ENCODE measurements at places on chromosomes 7 and 10. TPM values are rescaled to one million over a fixed set of nuclear protein-coding genes. Genes with fewer than 3 reads are reported as not detected.

DNA sequence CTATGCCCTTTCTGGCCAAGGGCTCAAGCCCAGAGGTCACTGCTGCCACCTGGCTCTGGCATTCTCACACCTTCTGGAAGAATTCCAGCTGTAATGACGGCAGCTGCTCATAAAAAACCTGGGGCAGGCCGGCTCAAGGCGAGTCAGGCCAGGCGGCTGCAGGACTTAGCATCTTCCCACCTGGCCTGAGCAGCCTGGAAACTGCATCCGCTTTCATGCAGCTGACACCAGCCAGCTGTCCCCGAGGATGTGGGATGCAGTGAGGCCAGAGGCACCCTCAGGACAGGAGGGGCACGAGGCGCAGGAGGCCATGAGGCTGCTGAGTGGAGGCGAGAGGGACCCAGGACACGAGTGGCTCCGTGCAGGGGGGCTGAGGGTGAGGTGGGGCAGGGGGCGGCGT, 47.5 kb upstream of the ADGRA1 start:
- no peak for DNase-seq

GRCh38 chr7:135597926-135598305, 40.2 kb downstream of the NUP205 start:
- DNase-seq, result no peak

MAGI2 gene
- total RNA-seq, result 4.5 TPM

HOXA9 gene
- total RNA-seq, result not detected

DNA sequence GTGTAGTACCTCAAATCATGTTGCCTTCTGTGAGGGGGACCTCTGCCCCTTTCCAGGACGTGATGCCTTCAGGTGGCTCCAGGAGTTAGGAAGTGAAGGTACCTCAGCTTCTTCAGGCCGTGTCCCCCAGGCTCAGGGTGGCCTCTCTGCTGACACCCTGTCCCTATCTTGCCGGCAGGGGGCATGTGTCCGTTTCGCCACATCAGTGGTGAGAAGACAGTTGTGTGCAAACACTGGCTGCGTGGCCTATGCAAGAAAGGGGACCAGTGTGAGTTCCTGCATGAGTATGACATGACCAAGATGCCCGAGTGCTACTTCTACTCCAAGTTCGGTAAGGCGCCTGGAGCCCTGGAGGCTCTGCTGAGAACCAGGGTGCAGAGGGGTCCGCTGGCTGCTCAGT, 9.2 kb downstream of the CPSF4 start:
- DNase-seq, result no peak

ARHGEF5 gene
- total RNA-seq, result 0.80 TPM

RASA4B gene
- 5.7 TPM for total RNA-seq

DNA sequence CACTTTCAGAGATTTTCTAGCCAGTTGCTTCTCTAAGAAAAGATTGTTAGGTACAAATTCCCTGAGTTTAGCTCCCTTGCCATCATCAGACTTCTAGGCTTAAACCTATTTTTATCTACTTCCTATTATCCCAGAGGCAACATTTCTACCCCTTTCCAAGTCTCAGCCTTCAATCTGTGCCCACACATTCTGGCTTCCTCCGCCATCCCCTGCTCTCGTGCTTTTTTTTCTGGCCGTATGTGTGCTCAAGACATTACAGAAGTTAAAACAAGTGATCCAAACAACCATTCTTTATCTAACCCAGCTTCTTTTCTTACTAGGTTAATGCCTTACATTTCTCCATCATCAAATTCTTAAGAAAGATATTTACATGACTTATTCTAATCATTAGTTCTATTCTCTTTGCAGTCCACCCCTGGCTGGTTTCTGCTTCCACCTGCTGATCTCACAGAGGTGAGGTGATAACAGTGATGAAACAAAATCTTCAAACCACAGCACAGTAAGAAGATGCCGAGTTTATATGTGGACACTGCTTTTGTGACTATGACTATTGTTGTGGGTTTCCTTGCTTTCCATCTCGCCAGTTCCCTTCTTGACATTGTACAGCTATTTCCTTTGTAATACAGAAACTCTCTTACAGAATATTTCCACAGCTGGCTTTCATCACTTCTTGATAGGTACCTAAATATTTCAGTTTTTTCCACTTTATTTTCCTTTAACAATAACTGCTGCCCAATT, 18.3 kb upstream of the CDK6 start:
- DNase-seq, result no peak

GRCh38 chr10:127738512-127739424, 1.8 kb downstream of the FOXI2 start:
- DNase-seq, result no peak

MRC1 gene
- 18.9 TPM for total RNA-seq

GRCh38 chr10:35299016-35299415, 37.3 kb upstream of the CCNY start:
- no peak for DNase-seq

AKR1C4 gene
- total RNA-seq, result not detected

GAD2 gene
- not detected for total RNA-seq

GRCh38 chr7:149825567-149826343, 12.4 kb upstream of the ZNF862 start:
- no peak for DNase-seq

All from left ventricle myocardium inferior (tissue), 1 donor.